ENCODE measurements at places on chromosomes 1 and 21. TPM values are rescaled to one million over a fixed set of nuclear protein-coding genes. Genes with fewer than 3 reads are reported as not detected.

DNA sequence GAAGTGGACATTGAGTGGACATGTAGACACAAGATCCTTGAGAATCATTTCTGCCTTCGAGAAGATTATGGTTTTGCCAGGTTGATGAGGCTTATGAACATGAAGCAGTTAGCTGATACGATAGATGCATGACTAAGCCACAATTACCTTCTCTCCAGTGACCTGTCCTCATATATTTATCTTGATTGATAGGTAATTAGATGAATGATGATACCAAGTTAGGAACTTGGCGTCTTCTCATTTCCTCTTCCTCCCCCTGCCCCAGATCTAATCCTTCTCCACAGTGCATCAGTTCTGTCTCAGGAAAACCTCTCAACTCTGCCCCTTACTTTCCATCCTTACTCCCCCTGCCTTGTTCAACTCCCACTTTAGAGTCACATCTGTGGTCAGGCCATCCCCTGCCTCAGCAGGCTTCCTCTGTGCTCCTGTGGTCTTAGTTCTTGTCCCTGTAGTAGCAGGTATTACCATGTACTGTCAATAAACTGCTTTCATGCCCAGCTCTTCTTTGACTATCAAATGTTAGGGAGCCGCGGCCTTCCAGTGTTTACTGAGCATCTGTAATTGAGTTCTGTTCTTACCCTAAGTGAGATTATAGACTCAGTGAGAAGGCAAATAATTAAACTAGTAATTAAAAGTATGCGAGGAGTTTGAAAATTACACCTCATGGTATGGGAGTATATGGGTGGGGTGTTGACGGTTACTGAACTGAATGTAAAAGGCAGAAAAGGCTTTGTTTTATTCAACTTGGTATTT lies 5.1 kb downstream of the ST6GALNAC3 start:
- DNase-seq, result no peak

DNA sequence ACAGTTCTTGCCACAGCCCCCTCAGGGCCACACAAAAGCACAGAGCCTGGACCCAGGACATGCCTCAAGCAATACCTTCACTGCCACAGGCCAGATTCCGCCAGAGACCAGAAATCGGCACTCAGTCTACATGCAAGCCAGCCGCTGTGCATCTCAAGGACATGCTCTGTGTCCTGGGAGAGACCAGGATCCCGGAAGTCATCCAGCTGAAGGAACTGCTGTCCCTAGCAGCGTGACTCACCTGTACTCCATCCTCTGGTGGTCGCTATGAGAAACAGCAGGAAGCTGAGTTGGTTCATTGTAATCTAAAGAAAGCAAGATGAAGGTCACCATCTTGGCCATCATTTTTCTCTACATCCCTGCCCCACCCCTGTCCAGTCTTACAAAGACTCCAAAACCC lies 401 bp downstream of the ITLN1 start:
- DNase-seq, result no peak

DNA sequence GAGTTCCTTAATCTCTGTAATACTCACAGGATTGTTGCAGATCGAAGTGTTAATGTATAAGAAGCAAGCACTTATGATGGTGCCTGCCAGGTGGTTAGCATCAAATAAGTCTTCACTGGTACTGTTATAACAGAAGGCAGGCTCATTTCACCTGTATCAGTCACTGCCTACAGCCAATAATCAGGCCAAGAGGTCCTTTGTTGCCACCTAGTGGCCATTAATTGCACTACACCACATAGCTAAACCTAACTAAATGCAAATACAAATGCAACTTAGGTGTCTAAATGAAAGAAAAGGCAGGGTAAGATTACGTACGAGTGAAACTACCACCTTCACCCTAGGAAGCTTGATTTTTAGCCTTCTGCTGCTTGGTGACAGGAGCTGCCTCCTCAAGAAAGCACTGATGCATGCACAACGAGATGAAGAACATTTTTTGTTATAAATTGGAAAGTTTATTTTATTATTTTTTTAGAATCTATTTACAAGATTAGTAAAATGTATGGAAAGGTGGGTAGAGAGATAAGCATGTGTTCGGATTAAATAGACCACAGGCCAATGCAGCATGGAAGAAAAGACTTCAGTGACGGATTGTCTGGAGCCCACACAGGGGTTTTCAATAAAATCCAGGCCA lies 334.8 kb upstream of the CAMK1G start:
- DNase-seq, result no peak

GRCh38 chr1:53292690-53293089 lies 35.2 kb downstream of the LRP8 start:
- DNase-seq, result no peak

GRCh38 chr1:10629091-10629815 lies 154.5 kb downstream of the PEX14 start:
- DNase-seq, result peak; percentile 65

- peak; percentile 94 for DNase-seq
These were observed 1.4 kb downstream of the KLHL21 start for GRCh38 chr1:6601049-6601922.

FYB2 gene
- total RNA-seq, result not detected

GRCh38 chr1:175564119-175564518 lies 179.3 kb downstream of the TNR start:
- no peak for DNase-seq

CLCA4 gene
- not detected for total RNA-seq

DCST1 gene
- total RNA-seq, result not detected

DNA sequence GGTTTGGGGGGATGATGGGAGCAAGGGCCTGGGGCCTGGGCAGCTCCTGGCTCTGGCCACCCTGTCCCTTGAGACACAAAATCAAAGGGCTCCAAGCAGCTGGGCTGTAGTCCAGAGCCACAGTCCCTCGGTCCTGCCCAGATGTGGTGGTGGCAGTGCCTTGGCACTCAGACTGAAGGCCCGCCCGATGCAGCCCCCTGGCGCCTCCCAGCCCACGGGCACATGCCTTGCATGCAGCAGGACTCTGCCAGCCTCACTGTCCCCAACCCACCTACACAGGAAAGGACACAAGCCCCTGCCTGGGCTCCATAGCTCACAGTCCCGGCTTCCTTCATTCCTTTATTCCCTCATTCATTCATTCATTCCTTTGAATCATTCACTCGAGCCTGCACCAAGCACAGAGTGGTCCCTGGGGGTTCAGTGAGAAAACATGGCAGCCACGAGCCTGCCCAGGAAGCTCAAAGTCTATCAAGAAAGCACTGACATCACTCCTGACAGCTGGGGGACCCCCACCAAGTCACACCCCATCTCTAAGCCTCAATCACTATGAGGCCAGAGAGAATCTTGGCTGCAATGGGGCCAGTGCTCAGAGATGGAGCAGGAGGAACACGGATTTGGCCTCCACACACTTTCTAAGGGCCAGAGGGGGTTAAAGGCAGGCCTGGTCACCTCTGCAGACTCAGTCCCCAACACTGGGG lies 5.8 kb downstream of the SDC3 start:
- DNase-seq, result peak; percentile 67

HES3 gene
- not detected for total RNA-seq

DNA sequence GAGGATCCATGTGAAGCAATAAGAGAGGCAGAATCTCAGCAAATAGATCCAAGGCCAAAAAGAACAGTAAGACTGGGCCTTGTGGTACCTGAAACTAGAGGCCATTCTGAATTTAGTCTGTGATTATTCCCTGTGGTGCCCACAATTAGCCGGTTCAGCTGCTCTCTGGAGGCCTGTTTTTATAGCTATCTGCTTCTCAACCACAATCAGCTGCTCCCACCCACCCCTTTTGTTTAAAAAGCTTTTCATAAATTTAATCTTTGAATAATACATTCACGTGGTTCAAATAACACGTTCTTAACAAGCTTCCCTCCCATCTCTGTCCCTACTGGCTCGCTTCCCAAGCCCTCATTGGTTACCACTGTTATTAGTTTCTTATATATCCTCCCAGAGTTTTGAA lies 18.0 kb downstream of the UBE2T start:
- no peak for DNase-seq

- DNase-seq, result no peak
These were observed 22.6 kb downstream of the PODN start for GRCh38 chr1:53084589-53084971.

DNA sequence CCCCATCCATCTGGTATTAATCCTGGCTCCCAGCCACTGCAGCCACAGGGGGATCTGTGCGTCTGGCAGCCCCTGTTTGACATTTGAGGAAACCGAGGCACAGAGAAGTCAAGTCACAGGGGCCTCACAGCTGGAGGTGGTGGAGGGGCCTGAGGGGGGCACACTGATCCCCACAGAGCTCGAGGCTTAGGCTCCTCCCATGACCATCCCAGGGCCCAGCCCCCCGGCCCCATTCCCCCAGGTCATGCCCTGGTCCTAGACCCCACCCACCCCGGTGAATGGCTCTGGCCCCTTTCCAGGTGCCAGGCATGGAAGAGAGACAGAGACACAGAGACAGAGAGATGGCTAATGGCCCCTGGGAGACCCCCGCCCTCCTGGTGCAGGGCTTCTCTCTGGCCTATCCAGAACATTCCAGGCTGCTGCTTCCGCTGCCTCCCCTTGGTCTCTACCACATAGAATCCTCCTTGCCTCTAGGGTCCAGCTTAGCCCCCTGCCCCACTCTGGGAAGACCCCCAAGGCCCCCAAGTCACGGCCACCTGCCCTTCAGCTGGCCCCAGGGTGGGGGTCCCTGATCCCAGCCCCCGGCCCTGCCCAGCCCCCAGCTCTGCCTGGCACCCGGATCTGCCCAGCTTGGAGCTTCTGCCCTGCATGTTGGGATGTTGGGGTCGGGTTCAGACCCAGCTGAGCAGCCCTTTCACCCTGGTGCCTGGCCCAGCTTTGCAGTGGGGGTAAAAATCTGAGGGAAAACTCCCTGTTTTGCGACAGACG lies 29.2 kb upstream of the LRRC3 start:
- DNase-seq, result peak; percentile 58

DNA sequence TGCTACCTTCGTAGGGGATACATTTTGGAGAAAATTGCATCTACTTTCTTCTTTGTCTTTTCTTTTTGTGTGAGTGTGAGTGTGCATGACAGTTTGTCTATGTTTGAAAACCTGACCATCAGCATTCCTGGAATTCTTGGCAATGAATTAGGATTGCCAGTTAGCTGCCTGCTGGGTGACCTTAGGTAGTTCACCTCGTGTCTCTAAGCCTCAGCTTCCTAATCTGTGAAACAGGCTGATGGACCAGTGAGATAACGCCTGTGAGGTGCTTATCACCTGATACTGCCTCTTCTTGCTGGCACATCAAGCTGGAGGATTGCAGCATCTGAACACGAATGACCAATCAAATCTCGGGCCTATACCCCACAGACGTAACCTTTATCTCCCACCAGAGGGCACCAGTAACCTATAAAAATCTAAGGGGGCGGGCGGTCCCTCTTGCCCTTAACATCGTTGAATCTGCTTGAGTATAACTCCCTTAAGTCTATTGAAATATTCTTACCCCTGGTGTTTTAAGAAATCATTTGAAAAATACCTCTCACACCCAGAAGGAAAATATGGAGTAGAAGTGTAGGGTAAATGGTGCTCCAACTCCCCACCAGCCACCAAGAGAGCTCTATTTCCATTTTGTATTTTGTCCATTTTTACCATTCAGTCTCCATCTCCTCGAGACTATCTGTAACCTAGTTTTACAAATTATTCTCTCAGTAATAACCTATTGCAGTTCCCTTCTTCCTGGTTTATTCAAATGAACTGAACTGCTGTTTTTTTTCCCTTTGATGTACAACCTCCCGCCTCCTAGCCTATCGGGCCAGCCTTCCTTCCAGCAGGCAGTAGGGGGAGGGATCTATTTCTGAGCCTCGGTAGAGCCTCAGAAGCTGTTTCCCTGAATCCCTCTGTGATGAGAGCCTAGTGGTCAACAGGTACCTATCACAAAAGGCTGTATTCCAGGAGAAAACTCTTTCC lies 49.7 kb downstream of the MDM4 start:
- DNase-seq, result peak; percentile 79

- DNase-seq, result peak; percentile 56
These were observed at the start of gene TFF2 for GRCh38 chr21:42350927-42351426. Gene TFF2 (minus strand): TSS chr21:42350994. CDS start chr21:42350957, 37 bp downstream.

IGFN1 gene
- total RNA-seq, result 0.14 TPM

CD1D gene
- 3.0 TPM for total RNA-seq

DNA sequence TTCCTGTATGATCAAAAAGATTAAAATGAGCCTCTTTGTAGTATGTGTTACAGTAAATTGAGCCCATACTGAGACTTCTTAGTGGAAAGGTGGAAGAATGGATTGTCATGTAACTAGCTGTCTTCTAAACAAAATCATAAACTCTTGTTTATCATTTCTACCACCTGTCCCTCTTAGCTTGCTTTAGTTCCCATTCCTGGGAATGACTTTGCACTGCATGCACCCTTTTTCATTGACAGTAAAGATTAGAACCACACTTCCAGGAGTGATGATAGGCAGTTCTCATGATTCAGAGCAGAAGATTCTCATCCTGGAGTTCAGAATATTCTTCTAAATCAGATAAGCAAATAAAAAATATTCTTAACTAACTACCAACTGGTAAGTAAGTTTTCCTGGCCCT lies 28.0 kb downstream of the DENND2D start:
- no peak for DNase-seq

SAMSN1 gene
- total RNA-seq, result 4.4 TPM

DNA sequence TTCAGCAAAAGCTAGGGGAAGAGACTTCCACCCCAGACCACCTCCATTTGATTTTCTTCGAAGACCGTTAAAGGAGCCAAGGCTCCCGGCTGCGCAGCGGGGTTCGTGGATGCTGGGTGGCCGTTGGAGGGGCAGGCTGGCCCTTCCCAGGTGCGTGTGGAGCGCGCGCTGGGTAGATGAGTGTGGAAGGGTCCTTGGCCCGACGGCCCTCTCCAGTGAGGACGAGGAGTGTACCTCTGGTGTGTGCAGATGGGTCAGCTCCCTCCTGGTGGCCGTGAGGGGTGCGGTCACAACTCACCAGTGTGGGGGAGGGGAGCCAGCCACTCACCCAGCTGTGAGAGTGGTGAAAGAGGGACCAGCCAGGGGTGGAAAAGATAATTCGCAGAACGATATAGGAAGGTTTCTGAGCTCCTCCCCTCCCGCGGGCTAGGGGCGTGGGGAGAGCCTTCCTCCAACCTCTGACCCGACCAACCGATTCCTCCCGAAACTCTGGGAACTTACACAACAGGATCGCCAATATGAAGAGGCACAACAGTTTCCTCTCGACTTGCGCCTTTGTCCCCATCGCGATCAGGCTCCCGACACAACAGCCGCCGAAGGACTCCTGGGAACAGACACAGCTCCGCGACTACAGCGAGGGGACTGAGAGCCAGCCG lies at the start of gene F11R:
TSS of gene F11R (minus strand) at position 644 of the 656 bp plus-strand sequence. CDS start at position 565, 79 bp downstream.
- no peak for DNase-seq

GRCh38 chr1:206716870-206717673 lies 32.4 kb downstream of the MAPKAPK2 start:
- peak; percentile 69 for DNase-seq

GRCh38 chr1:4959216-4959615 lies 304.8 kb downstream of the AJAP1 start:
- no peak for DNase-seq

- DNase-seq, result no peak
These were observed 3.4 kb upstream of the ZP4 start for GRCh38 chr1:237894131-237894530.

GRCh38 chr1:48808496-48808895 lies 31.8 kb upstream of the BEND5 start:
- no peak for DNase-seq

- DNase-seq, result no peak
These were observed 16.7 kb downstream of the CAMTA1 start for GRCh38 chr1:6801966-6802365.

All from sigmoid colon (tissue), 7 donors.